ENCODE measurements at places on chromosomes 7 and 10. TPM values are rescaled to one million over a fixed set of nuclear protein-coding genes. Genes with fewer than 3 reads are reported as not detected.

Gene KIAA1217
- total RNA-seq = 64.9 TPM

- DNase-seq = no peak
- no peaks in the 10 kb centered on the region for H3K27me3 ChIP-seq
- H3K36me3 ChIP-seq = peaks cover 3% of the 10 kb centered on the region
- no peak overlapping the region for H3K27ac ChIP-seq
- peaks cover 13% of the 10 kb centered on the region for H3K4me1 ChIP-seq
These were observed 27.3 kb downstream of the ANXA11 start for GRCh38 chr10:80177781-80178636.

DNA sequence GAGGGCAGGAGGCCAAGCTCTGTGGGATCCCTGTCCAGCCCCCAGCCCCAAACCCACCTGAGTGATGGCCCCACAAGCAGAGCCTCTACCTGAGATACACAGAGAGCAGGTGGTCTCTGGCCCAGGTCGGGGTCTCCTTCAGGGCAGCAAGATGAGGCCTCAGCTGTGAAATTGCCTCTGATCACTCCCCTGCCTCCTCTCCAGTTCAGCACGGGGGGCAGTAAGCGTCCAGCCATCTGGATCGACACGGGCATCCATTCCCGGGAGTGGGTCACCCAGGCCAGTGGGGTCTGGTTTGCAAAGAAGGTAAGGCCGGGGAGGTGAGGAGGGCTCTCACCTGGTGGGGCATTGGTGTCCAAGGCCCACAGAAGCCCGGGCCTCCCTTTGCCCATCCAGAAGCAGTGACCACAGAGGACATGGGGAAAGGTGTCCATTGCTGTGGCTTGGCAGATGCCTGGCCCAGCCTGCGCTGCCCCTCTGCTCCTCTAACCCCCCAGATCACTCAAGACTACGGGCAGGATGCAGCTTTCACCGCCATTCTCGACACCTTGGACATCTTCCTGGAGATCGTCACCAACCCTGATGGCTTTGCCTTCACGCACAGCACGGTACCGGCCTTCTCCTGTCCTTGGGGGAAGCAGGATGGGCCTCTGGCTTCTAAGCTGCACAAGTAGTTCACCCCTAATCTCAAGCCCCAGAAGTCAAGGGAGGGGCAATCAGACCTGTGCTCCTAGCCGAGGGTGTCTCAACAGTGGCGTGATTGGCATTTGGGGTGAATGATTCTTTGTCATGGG, 3.1 kb downstream of the CPA1 start:
- no peak overlapping the region for H3K27ac ChIP-seq
- no peak overlapping the region for H3K4me3 ChIP-seq
- H3K4me1 ChIP-seq = no peaks in the 10 kb centered on the region
- H3K27me3 ChIP-seq = no peaks in the 10 kb centered on the region
- H3K36me3 ChIP-seq = no peaks in the 10 kb centered on the region

Gene IRF5
- 8.6 TPM for total RNA-seq

- H3K27ac ChIP-seq = no peak overlapping the region
- H3K27me3 ChIP-seq = no peaks in the 10 kb centered on the region
- no peaks in the 10 kb centered on the region for H3K36me3 ChIP-seq
- no peak overlapping the region for H3K4me3 ChIP-seq
These were observed 31.2 kb upstream of the GARS1 start for GRCh38 chr7:30563326-30563942.

DNA sequence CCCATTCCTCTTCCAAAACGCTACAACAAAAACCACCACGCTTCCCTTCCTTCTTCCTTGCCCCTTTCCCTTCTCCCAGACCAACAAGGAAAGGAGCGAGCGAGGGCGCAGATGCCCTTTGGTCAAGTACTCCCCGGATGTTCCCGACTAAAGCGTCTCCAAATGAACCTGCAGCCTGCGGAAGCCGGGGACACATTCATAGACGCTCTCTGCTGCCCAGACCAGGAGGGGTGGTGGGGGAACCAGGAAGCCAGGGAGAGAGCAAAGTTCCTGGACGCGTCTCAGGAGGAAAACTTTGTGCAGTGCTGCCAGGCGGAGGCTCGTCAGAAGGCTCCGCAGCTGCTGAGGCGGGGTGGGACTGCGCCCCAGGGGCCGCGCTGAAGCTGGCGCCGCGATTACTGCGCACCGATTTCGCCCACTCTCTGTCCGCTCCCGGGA, 754 bp downstream of the SEMA3D start:
- peak overlapping the region; percentile 63 for H3K27ac ChIP-seq
- peak; percentile 8 for DNase-seq
- H3K27me3 ChIP-seq = peaks cover 42% of the 10 kb centered on the region
- H3K4me3 ChIP-seq = peak overlapping the region; percentile 31
- H3K36me3 ChIP-seq = no peaks in the 10 kb centered on the region
- no peaks in the 10 kb centered on the region for H3K4me1 ChIP-seq

- peak overlapping the region; percentile 25 for H3K27ac ChIP-seq
- H3K4me1 ChIP-seq = no peaks in the 10 kb centered on the region
- DNase-seq = peak; percentile 8
- no peak overlapping the region for H3K4me3 ChIP-seq
These were observed 128.7 kb downstream of the TSPAN12 start for GRCh38 chr7:120729245-120729644.

- no peaks in the 10 kb centered on the region for H3K27me3 ChIP-seq
- H3K4me3 ChIP-seq = no peak overlapping the region
- peak overlapping the region; percentile 86 for H3K27ac ChIP-seq
These were observed 9.2 kb upstream of the CPA1 start for GRCh38 chr7:130371046-130371445.

- peak; percentile 55 for DNase-seq
- H3K36me3 ChIP-seq = no peaks in the 10 kb centered on the region
- H3K27me3 ChIP-seq = no peaks in the 10 kb centered on the region
- peak overlapping the region; percentile 100 for H3K27ac ChIP-seq
These were observed 747 bp downstream of the GDI2 start for GRCh38 chr10:5812283-5813090.

- no peaks in the 10 kb centered on the region for H3K4me1 ChIP-seq
- no peaks in the 10 kb centered on the region for H3K27me3 ChIP-seq
- DNase-seq = no peak
- H3K27ac ChIP-seq = no peak overlapping the region
- no peaks in the 10 kb centered on the region for H3K36me3 ChIP-seq
These were observed 173.6 kb upstream of the NPS start for GRCh38 chr10:127375461-127375860.

DNA sequence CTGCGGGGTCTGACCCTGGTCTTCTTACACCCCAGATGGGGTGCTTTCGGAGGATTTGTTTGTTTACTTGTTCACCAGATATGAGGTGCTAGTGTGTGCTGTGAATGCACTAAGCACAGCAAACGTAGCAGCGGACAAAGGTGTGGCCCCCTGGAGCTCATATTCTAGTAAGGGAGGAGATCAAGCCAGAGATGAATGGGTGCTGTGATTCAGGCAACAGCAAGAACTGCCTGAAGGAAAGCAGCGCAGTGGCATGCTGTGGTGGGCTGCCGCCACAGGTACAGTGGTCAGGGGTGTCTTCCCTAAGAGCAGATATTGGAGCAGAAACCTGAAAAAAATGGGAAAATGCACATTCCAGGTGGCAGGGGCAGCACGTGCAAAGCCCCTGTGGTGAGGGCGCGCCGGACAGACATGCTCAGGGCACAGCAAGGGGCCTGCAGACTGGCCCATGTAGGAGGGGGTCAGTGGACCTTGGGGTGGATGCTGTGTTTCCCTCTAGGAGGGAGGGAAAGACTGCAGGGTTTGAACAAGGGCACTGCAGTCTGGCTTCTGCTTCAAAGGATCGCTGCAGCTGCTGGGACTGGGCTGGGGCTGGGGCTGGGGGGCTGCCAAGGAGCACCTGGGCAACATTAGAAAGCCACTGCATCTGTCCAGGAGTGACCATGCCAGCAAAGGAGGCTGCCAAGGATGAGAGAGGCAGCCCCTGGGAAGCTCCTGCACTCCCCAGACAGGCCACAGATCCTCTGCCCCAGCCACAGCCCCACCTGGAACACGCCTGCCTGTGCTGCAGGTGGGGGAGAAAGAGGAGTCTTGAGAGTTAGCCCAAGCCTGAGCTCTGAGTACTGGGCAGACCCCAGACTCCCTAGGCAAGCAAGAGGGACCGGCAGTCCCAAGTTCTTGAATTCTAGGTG, 927 bp upstream of the DEPP1 start:
- no peak for DNase-seq
- H3K4me1 ChIP-seq = peaks cover 50% of the 10 kb centered on the region

DNA sequence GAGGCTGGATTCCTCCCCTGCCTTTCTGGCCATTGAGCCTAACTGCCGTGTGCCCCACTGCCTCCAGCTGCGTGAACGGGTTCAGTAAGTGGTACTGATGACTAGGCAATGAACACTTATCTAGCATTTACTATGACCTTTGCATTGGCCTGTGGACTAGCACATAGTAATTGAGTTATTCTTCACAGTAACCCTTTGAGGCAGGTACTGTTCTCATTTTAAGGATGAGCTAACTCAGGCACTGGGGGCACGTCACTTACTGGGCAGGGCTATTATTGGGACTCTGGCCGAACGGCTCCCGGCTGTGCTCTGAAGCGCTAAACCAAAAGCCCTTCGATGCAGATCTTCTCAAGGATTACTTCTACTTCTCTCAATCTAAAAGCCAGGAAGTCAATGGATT, 38.3 kb downstream of the WIPF3 start:
- no peak overlapping the region for H3K27ac ChIP-seq
- no peak for DNase-seq
- no peaks in the 10 kb centered on the region for H3K36me3 ChIP-seq
- no peak overlapping the region for H3K4me3 ChIP-seq
- no peaks in the 10 kb centered on the region for H3K4me1 ChIP-seq

Gene CYP2C19
- total RNA-seq = 9.7 TPM

DNA sequence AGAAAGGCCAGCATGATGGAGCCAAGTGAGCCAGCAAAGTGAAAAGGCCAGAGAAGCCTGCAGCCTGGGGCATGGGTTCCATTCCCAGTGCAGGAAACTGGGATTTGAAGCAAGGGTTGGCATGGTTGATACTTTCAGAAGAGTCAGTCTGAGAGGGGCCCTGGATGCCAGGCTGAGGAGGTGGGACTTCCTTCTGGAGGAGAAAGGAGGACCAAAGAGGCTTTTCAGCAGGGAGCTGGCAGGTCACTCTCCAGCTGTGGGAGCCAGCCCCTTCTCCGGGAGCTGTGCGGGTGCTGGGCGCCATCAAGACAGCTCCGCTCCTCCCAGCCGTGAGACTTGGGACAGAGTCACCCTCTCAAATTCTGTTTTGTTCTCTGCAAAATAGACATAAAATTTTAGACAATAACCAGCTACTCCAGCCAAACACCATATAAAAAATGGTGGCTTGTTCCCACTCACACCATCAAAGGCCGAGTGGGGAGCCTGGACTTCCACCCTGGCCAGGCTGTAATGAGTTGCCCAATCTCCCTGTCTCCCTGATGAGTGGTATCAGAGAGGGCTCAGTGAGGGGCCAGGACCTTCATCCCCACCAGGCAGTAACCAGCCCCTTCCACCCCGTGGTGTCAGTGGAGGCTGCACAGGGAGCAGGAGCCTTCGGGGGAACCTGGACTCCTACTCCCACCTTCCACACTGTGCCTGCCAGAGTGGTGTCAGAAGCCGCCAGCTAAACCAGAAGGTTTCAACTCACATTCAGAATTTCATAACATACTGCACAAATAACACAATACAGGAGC, 133.6 kb upstream of the RET start:
- no peaks in the 10 kb centered on the region for H3K4me1 ChIP-seq
- no peaks in the 10 kb centered on the region for H3K27me3 ChIP-seq
- H3K36me3 ChIP-seq = no peaks in the 10 kb centered on the region
- no peak overlapping the region for H3K4me3 ChIP-seq
- no peak for DNase-seq
- H3K27ac ChIP-seq = no peak overlapping the region

Gene CCDC146
- 7.9 TPM for total RNA-seq

GRCh38 chr7:26629696-26630095, 234.7 kb downstream of the SKAP2 start:
- no peak overlapping the region for H3K4me3 ChIP-seq
- H3K27ac ChIP-seq = no peak overlapping the region
- H3K4me1 ChIP-seq = no peaks in the 10 kb centered on the region
- no peaks in the 10 kb centered on the region for H3K27me3 ChIP-seq
- no peak for DNase-seq
